ENCODE measurements at places on chromosomes 11 and 22.
A peak's percentile ranks its signal among the peaks of the same experiment; 100 is the strongest.

DNA sequence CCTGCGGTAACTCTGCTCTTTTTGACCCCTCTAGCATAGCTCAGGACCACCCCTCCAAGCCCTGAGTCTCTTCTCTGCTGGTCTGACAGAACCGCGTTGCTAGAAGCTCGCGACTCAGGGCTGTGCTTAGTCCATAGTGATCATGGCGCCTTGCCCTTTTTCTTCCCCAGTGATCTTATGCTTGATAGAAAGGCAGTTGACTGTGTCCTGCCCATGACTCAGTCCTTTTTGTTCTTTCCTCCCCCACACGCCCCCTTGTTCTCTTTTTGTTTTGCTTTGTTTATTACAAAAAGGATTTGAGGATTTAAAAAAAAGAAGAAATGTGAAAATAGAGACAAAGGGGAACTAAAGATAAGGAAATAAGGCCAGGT, 17.5 kb downstream of the IL17RA start:
- no peak for DNase-seq

GRCh38 chr22:39229688-39230260, 15.0 kb downstream of the PDGFB start:
- DNase-seq = no peak

GRCh38 chr11:19441288-19441687, 200.5 kb upstream of the E2F8 start:
- no peak for DNase-seq

DNA sequence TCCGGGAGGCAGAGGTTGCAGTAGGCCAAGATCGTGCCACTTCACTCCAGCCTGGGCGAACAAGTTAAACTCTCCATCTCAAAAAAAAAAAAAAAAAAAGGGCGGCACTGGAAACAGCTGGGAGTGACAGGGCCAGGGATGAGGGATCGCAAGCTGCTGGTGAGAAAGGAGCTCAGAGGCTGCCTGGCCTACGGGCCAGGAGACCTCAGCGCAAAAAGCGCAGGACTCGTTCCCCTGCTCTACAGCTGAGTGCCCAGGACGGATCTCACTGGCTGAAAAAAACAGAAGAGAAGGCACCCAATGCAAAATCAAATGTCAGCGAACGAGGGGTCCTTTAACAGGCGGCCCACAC, 650 bp upstream of the NUP50 start:
- no peak for DNase-seq

DNA sequence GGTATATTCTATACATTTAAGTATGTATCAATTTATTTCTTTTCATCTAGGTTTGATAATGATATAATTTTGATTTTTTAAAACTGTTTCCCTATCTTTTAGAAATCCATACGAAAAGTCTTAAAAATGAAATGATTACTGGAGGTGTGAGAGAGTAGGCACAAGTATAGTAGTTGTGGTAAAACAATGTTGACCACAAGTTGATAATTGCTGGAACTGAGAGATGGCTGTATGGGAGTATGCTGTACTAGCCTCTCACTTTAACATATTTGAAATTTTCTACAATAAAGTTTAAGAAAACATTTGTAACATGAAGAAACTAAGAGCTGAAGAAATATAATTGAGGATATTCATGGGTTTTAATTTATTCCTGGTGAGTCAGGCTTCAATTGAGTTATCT, 30.0 kb downstream of the FSHB start:
- DNase-seq = no peak

DNA sequence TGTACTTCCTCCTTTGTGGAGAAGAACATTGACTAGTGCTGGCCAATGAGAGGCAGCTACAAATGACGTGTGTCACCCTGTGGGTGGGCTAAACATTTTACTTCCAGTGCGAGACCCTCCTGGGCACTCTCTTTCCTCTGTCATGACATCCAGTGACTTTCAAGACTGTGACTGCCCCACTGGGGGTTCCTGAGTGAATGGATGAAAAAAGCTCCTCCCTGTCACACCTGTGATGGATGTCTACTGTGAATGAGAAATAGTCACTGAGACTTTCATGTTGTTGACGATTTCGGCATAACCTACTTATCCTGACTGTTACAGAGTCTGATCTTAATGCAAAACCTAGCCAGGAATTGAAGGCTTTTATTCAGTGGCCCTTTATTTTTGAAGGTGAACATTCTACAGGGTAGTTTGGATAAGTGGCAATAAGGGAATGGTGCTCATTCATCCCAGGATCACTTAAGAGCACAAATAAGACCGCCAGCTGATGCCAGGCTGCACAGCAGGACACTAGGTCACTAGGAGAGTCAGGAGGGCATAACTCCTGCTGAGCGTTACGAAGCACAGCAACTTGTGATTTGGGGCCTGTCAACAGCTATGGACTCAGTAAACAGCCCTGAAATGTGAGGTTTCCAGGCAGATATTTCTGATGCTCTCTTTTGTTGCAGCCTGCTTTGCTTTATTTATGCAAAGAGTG, 636.6 kb downstream of the NTM start:
- DNase-seq = peak; percentile 66

DNA sequence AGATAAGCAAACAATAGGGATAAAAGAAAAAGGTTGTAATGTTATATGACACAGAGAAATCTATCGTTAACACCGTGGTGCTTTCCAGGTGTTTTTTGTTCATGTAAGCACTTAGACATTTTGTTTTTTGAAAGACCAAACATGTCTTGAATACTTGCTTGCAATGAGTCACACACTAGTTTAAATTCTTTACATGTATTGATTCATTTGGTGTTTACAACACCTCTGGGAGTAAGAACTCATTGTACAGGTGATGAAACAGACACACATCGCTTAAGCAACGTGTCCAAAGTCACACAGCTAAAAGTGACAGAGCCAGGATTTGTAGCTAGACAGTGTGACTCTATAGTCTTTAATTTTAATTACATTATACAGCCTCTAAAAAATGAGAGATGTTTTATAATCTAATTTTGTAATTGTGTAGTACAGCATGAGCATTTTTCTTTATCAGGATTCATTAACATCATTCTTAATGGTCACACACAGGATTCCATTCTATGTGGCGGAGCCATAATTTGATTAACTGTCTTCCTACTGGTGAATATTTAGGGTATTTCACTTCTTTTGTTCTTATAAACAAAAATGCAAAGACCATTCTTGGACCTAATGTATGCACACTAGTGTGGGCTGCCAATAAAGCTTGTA, 148.8 kb downstream of the DBX1 start:
- no peak for DNase-seq

- DNase-seq = peak; percentile 12
Measured at GRCh38 chr11:65180877-65181568, 705 bp upstream of the CAPN1 start.

- DNase-seq = no peak
Measured at GRCh38 chr22:50548040-50548920, 2.6 kb downstream of the KLHDC7B start.

GRCh38 chr11:123011510-123011909, 29.9 kb upstream of the BSX start:
- no peak for DNase-seq

GRCh38 chr11:33564856-33565453, 135.7 kb downstream of the C11orf91 start:
- no peak for DNase-seq

GRCh38 chr11:73218106-73218829, at the start of gene P2RY2:
Gene P2RY2, plus strand, starts transcription at chr11:73218281. Its CDS starts 15,879 bp downstream, at chr11:73234160.
- no peak for DNase-seq

- no peak for DNase-seq
Measured at GRCh38 chr11:118746988-118747585, 43.9 kb downstream of the DDX6 start.

DNA sequence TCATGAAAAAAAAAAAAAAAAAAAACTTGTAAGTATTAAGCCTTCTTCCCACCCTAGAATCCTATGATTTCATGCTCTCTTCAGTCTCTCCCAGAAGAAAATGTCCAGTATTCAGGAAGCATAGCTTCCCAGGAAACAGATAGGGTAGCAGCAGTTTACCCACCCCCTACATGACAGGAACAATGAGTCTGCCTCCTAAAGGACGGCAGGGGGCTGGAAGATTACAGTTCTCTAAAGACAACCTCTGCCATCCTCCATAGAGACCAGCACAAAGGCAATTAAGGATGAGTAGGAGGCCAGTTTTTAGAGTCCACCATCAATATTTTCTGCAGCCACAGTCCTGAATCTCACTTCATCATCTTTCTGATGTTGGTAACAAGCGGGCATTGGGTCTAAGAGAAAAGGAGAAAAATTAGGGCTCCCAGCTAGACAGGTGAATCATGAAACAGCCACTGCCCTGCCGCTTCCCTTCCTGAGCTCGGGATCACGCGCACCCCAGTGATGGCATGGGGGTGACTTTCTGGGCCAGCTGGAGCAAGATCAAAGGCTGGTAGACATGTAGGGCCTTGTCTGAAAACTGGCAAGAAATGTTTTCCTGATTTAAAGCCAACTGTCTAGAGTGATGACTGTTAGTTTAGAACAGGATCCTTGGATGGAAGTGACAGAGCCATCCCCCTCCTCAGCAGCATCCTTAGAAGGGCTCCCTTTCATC, 322.8 kb downstream of the LARGE1 start:
- DNase-seq = no peak

GRCh38 chr22:29079218-29079901, 6.5 kb downstream of the KREMEN1 start:
- no peak for DNase-seq

GRCh38 chr22:49894322-49895054, 23.8 kb downstream of the ALG12 start:
- no peak for DNase-seq

- DNase-seq = no peak
Measured at GRCh38 chr11:66178183-66178582, 90.3 kb upstream of the RAB1B start.

GRCh38 chr11:66956689-66957290, 1.4 kb downstream of the PC start:
- no peak for DNase-seq

- DNase-seq = no peak
Measured at GRCh38 chr11:78453140-78453935, 35.7 kb upstream of the GAB2 start.

GRCh38 chr11:34525888-34526657, 12.5 kb upstream of the ELF5 start:
- DNase-seq = no peak

DNA sequence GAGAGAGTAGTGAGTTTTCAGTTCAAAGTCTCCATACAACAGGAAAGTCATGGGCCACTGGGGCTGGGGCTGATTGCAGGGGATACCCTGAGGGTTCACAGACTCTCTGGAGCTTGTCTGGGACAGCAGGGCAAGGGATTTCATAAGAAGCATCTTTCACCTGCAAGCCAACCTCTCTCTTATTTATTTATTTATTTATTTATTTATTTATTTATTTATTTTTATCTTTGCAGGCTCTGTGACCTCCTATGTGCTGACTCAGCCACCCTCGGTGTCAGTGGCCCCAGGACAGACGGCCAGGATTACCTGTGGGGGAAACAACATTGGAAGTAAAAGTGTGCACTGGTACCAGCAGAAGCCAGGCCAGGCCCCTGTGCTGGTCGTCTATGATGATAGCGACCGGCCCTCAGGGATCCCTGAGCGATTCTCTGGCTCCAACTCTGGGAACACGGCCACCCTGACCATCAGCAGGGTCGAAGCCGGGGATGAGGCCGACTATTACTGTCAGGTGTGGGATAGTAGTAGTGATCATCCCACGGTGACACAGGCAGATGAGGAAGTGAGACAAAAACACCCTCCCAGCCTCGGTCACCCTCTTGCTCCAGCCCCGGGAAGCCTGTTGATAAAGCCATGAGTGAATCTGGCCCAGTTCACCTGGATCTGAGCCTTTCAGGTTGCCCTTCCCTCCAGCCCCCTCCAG, 68.4 kb downstream of the GGTLC2 start:
- DNase-seq = no peak

DNA sequence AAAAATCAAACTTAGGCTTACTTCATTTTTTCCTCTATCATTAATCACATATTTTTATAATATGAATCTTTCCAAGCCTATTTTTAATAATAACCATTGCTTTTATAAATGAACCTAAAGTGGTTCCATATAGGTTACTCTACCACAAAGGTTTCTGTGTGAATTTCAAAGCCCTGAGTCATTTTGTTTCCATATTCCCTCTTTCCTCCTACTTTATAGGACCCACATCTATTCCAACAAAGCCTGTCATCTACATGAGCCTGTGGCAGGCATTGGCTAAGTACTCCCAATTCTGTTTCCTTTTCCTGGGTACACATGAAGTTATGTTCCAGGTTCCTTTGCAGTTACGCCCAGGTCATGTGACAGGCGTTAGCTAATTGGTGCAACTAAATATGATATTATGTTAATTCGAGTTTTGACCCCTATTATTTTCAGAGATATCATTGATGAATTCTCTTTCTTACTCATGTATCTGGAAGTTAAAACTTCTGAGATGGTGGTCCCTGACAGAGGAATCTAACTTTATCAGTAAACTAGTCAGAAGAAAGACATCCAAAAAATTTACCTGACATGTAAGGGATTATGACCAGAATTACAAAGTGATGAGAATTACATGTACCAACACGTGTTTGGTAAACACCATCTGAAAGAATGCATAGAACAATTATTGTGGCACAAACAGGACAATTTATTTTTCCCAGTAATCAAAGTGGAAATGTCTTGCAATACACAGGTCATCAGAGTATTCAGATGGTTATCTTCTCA, 1264.0 kb upstream of the CNTN5 start:
- DNase-seq = no peak

GRCh38 chr11:75577207-75577606, 15.2 kb downstream of the SERPINH1 start:
- no peak for DNase-seq

DNA sequence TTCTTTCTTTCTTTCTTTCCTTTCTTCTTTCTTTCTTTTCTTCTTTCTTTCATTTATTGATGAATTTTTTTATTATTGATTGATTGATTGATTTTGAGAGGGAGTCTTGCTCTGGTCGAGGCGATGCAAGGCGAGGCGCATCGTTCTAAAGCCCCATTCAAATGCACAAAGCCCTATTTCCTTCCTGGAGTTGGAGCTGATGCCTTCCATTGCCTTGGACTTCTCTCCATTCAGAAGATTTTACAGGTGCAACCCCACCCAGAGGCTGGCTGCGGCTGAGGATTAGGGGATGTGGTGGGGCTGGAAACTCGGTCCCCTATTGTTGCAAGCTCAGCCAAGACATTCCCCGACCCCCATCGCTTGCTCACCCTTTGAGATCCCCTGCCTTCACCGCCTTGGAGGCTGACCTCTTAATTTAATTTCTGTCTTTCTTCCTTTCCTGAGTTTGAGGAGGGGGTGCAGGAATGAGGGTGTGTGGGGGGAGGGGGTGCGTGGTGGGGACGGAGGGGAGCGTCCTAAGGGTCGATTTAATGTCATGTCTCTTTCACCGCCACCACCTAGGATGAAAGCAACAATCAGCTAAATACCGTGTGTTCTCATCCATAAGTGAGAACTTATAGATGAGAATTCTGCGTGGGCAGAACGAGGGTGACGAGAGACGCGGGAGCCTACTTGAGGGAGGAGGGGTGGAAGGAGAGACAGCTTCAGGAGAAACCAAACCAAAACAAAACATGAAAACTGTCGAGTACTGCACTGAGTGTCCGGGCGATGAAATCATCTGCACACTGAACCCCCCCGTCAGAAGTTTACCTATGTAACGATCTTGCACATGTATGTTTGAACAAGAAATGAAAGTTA, 3913.9 kb upstream of the OR11H1 start:
- no peak for DNase-seq

All from NCI-H1417 treated with DMSO at 0.1 percent for 48 hours (cell line).